ENCODE measurements at places on chromosomes 5 and 9. TPM values are rescaled to one million over a fixed set of nuclear protein-coding genes. Genes with fewer than 3 reads are reported as not detected.

ZDHHC11 gene
- total RNA-seq, result 16.6 TPM

LCN6 gene
- not detected for total RNA-seq

AUH gene
- 21.9 TPM for total RNA-seq

KCNV2 gene
- total RNA-seq, result not detected

GRXCR2 gene
- total RNA-seq, result not detected

- H3K36me3 ChIP-seq, result no peaks in the 10 kb centered on the region
- H3K4me3 ChIP-seq, result no peak overlapping the region
- H3K4me1 ChIP-seq, result no peaks in the 10 kb centered on the region
- H3K27ac ChIP-seq, result no peak overlapping the region
Measured at GRCh38 chr5:155050384-155051019, 36.9 kb downstream of the KIF4B start.

GRCh38 chr9:111066468-111066867 is 28.2 kb upstream of the LPAR1 start:
- H3K27ac ChIP-seq, result no peak overlapping the region
- H3K4me3 ChIP-seq, result no peak overlapping the region
- no peaks in the 10 kb centered on the region for H3K27me3 ChIP-seq
- H3K4me1 ChIP-seq, result no peaks in the 10 kb centered on the region

- no peak overlapping the region for H3K4me3 ChIP-seq
- H3K27me3 ChIP-seq, result no peaks in the 10 kb centered on the region
- DNase-seq, result no peak
- peaks cover under 1% of the 10 kb centered on the region for H3K4me1 ChIP-seq
- H3K27ac ChIP-seq, result no peak overlapping the region
Measured at GRCh38 chr9:82271106-82271561, 282.6 kb downstream of the SPATA31D1 start.

- no peak overlapping the region for H3K27ac ChIP-seq
- no peaks in the 10 kb centered on the region for H3K4me1 ChIP-seq
- DNase-seq, result no peak
- no peak overlapping the region for H3K4me3 ChIP-seq
- H3K27me3 ChIP-seq, result no peaks in the 10 kb centered on the region
Measured at GRCh38 chr5:30749971-30750370, 443.5 kb upstream of the CDH6 start.

GRCh38 chr5:112413611-112414010 is 5.5 kb downstream of the EPB41L4A start:
- no peak overlapping the region for H3K4me3 ChIP-seq
- H3K27ac ChIP-seq, result no peak overlapping the region
- H3K27me3 ChIP-seq, result peaks cover 20% of the 10 kb centered on the region
- no peak for DNase-seq
- H3K36me3 ChIP-seq, result no peaks in the 10 kb centered on the region
- peaks cover 6% of the 10 kb centered on the region for H3K4me1 ChIP-seq

All from H1 (cell line).